Uterus (tissue), 4 donors: ENCODE measurements at places on chromosomes 3 and 15. TPM values are rescaled to one million over a fixed set of nuclear protein-coding genes. Genes with fewer than 3 reads are reported as not detected.

Gene AADAC
- not detected for total RNA-seq

Gene UROC1
- total RNA-seq: not detected

Gene NTRK3
- total RNA-seq: 23.9 TPM

Gene GOLGA8J
- total RNA-seq: not detected

Gene GABRR3
- not detected for total RNA-seq

GRCh38 chr3:42730706-42731420 lies 28.3 kb upstream of the HHATL start:
- no peaks in the 10 kb centered on the region for H3K27me3 ChIP-seq
- H3K27ac ChIP-seq: no peak overlapping the region
- DNase-seq: no peak
- H3K4me3 ChIP-seq: no peak overlapping the region
- H3K4me1 ChIP-seq: no peaks in the 10 kb centered on the region

DNA sequence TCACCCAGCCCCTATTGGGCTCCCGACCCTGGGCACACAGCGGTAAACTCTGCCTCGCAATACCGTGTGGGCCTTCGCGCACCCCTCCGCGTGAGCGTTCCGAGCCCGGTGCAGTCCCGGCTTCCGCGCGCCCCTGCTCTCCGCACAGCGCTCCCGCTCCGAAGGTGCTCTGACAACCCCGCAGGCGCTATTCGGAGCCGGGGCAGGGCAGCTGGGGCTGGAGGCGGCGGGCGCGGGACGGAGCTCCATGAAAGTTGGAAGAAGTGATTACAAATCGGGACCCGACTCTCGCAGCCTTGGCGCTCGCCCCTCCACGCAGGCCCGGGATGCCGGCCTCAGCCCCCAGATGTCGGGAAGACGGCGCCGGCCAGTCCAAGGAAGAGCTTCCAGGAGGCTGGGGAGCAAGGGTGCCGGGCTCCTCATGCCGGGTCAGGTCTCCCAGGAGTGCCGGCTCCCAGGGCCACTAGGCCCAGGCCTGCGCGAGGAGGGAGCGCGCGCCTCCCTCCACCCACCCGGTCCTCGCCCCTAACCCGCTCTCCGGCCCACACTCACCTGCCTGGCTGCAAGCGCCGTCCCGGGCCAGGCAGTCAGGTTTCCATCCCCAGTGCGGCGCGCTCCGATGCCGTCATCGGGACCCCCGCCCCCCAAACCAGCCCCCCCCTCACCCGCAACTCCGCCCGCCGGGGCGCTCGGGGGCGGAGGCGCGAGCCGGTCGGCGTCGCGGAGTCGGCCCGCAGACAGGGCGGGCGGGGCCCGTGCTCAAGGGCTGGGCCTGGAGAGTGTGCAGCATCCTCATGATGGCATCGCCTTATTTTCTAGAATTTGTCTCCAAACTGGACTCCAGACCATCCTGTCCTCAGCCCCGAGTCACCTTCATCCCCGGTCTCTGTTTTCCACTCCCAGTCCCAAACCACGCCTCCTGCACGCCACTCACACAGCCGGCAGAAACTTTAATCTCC lies at the start of gene KIF7:
Gene KIF7 (minus strand): TSS at position 621 of the 959 bp plus-strand sequence. CDS start 2,537 bp downstream, outside the sequence.
- H3K36me3 ChIP-seq: no peaks in the 10 kb centered on the region
- peak within 1 kb of the TSS; percentile 67 for H3K4me3 ChIP-seq
- no peaks in the 10 kb centered on the region for H3K4me1 ChIP-seq
- H3K27ac ChIP-seq: peak within 1 kb of the TSS; percentile 50
